ENCODE measurements at places on chromosomes 16 and 17.

GRCh38 chr17:8366231-8366630, 10.3 kb downstream of the KRABD2 start:
- DNase-seq = no peak

DNA sequence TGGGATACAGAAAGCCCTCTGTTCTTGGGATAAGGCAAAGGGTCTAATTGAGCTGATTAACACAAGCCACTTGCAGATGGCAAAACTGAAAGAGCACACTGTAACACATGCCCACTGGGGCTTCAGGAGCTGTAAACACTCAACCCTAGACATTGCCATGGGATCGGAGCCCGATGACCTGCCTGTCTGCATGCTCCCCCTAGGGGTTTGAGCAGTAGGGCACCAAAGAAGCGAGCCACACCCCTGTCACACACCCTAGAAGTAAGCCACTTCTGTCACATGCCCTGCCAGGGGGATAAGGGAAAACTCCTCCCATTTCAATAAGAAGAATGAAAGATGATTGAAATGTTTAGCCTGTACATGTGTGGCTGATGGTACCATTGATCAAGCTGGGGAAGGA, 81.3 kb upstream of the IRX6 start:
- DNase-seq = no peak

DNA sequence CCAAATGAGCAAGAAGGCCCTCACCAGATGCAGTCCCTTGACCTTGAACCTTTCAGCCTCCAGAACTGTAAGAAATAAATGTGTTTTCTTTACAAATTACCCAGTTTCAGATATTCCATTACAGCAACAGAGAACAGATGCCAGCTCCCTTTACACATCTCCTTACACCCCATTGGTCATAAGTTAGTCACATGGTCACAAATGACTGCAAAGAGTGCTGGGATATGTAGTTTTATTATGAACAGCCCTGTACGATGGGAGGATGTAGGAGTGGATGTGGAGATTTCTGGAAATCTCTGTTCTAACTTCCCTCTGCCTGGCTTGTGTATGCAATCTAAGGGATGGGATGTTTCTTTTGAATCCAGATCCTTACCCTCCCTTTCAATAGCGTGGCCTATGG, 13.3 kb upstream of the RPL38 start:
- DNase-seq = no peak

GRCh38 chr16:71499775-71500364, 10.7 kb upstream of the ZNF19 start:
- DNase-seq = no peak

DNA sequence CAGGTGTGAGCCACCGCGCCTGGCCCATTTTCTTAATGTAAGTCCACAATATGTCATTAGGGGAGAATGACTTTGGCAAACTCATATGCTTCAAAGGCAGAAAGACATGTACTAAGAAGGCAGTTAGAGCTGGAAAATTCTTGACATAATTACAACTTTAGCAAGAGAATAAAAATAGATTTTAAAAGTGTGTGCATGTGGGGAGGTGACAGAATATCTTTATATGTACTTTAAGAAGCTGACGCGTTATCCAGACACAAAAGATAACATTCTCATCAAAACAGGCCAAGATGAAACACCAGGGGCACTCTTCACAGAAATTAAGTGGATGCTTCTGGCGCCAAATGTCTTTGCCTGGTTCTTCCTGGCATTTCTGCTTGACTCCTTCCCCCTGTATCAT, 28.2 kb downstream of the GJC1 start:
- no peak for DNase-seq

DNA sequence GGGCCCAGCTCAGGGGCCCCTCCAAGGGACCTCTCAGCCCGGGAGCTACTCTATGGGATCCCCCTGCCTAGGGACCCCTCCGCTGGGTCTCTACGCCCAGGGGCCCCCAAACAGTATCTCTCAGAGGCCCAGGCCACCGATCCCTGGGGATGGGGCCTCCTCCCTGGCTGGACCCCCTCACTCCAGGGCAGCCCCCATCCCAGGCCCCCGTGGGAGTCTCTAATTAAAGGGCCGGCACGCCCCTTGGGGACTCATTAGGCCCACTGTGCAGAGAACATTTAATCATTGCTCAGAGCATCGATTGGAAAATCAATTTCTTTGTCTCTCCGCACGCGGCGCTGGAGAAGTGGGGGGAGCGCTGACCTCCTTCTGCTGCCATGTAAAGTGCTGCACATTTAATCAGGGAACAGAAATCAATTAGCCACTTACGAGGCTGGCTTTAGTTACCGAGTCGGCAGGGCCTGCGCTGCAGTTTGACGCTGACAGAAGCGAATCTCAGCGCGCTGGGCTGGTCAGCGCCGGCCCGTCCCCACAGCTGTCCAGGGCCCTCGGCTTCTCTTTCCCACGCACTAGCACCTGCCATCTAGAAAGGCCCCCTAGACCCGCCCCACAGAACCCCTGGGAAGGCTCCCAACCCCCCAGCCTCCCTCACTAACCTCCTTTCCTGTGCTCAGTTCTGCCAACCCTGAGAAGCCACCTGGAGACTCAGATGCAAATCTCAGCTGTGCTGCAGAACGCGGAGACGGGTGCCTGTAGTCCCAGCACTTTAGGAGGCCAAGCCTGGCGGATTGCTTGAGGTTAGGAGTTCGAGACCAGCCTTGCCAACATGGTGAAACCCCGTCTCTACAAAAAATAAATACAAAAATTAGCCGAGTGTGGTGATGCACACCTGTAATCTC, 20.2 kb upstream of the C1QL1 start:
- DNase-seq = no peak

GRCh38 chr16:56628486-56629350, 3.1 kb downstream of the MT1E start:
- DNase-seq = no peak

DNA sequence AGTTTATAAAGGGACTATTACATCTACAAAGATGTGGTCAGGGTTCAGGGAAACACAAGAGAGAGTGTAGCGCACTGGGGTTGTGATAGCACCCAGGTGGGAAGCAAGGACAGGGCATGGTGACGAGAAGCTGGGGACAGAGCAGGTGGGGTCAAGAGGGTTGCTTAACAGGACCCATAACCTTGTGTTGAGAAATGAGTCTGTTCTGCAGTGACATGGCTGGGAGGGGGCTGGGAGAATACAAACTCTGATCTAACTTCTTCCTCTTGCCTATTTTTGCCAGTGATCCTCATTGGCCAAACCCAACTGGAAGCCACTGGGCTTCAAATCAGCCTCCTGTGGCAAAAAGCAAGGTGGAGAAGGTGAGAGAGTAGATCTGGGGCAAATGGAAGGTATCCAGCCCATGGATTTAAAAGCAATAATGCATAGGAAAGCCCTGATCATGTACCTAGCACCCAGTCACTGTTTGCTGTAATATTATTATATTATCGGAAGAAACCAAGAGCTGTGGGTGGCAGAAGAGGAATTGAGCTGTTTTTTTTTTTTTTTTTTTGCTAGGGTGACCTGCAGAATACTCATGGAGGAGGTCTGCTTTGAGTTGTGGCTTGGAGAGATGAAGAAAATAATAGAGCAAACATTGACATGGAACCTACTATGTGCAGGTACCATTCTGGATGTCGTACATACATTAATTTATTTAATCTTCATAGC, 76.9 kb upstream of the ZFHX3 start:
- DNase-seq = no peak

DNA sequence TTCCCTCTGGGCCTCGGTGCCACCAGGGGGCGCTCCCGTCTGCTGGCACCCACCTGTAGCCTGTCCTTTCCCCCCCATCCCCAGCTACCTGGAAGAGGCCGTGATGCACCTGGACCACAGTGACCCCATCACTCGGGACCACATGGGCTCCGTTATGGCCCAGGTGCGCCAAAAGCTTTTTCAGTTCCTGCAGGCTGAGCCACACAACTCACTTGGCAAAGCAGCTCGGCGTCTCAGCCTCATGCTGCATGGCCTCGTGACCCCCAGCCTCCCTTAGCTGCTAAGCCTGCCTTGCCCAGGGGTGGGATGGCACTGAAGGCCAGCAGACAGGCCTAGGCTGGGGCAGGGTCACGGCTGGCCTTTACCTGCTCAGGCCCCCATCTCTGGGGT, 818 bp upstream of the NRN1L start:
- peak; percentile 68 for DNase-seq

DNA sequence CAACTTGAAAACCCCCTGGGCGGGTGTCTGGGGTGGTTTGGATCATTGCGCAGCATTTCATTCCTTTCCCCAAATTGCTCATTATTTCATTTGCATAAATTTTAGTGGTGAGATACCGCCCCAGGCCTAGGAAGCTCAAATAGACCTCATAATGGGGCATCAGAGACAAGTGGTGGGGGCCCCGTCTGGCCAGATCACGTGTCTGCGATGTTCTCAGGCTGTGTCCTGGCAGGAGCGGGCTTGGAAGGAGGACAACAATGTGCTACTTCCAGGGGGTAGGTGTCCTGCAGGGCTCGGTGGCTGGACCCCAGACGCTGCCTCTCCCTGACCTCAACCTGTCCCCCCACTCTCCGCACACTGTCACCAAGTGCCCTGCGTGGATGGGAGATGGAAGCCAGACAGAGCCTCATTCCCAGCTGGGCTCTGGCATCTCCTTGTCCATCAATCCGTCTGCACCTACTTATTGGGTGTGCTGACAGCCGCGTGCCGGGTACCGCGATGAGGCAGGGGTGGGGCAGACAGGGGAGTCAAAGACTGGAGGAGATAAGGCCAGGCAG, 116.9 kb downstream of the NTN1 start:
- no peak for DNase-seq

DNA sequence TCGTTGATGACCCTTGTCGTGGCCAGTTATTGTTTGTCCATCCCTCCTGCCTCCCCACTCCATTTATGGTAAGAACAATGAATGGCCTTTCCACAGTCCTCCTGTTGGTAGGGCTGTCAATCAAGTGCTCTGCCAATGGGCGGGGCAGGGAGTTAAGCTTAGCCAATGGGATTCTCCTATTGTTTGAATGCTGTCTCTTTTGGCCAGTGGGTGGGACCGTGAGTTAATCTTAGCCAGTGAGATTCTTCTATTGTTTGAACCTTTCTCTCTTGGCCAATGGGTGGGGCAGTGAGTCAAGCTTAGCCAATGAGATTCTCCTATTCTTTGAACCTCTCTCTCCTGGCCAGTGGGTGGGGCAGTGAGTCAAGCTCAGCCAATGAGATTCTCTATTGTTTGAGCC, 85.4 kb downstream of the IRX3 start:
- no peak for DNase-seq

- DNase-seq = no peak
Measured at GRCh38 chr16:58933186-58933585, 199.1 kb upstream of the GOT2 start.

- DNase-seq = no peak
Measured at GRCh38 chr16:17371299-17371698, 99.5 kb downstream of the XYLT1 start.

DNA sequence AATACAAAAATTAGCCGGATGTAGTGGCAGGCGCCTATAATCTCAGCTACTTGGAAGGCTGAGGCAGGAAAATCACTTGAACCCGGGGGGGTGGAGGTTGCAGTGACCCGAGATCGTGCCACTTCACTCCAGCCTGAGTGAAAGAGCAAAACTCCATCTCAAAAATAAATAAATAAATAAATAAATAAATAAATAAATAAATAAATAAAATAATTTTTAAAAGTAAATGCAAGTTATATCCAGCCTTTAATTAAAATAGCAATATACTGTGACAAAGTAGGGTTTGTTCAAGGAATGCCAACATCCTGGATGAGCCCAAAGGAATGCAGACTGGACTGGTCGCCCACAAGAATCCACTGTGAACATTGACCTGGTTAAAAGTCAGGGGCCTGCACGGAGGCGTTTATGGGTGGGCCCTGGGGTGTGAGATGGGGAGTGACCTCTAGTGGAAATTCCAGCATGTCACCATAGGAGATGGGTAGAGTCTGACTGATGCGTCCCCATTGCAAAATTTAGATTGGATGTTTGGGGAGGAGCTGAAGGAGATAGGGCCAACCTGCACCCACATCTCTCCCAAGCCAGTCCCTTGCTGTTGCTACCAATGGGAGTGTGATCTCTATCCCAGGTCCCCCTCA, 9.7 kb upstream of the PIK3R5 start:
- no peak for DNase-seq

DNA sequence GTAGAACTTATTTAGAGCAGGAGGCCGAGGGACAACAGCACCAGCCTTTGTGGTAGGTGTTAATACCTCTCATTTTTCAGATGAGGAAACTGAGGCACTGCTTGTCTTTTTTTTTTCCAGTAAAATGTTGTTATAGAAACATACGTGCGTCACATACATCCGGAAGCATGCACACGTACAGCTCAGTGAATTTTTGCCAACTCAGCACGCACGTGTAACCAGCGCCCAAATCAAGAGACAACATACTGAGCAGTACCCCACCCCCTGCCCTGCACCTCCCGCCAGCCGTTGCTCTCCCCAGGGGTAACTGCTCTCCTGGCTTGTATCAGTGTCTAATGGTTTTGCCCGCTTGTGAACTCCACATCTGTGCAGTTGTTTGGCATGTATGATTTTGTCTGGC, 92.0 kb downstream of the CMIP start:
- DNase-seq = no peak

GRCh38 chr17:17237026-17237799, at the start of gene FLCN:
TSS of gene FLCN (minus strand) at chr17:17237168. CDS start at chr17:17228137, 9,031 bp downstream.
- DNase-seq = peak; percentile 94

- no peak for DNase-seq
Measured at GRCh38 chr17:73693071-73693470, 48.8 kb upstream of the SDK2 start.

DNA sequence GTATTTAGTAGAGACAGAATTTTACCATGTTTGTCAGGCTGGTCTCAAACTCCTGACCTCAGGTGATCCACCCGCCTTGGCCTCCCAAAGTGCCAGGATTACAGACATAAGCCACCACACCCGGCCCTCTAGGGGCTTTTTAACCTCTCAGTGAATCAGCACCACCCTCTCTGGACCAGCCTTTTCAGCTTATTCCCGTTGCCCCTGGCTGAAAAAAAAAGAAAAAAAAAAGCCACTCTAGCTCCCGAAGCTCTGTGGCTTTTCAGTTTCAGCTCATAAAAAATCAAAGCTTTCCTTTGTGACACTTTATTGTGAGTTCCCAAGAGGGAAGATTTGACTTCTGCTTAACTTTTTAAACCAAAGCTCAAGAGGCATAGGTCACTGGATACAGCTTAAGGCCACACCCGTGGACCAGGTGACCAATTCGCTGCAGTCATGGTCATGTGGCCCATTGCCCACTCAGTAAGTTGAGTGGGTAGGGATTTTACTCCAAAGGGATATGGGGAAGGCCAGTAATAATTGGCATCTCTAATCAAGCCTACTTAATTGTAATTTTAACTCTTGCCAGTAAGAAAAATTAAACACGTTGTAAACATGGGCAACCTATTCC, 46.6 kb upstream of the MED13 start:
- DNase-seq = no peak

DNA sequence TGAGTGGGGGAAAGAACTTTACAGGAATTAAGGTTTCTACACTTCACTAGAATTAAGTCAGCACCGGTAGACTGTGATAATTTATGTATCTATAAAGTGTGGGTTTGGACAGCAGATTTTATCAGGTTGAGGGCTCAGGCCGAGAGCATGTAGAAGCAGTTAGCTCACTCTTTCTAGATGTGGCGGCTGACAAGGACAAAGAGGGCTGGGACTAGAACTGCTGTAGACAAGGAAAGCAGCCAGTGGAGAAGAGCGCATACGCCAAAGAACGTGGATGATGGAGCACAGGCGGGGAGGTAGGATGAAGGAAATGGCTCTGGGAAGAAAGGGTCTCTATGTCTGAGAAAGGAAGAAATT, 504 bp upstream of the GOSR1 start:
- no peak for DNase-seq

GRCh38 chr16:14101415-14101814, 30.3 kb downstream of the MRTFB start:
- DNase-seq = no peak
